ENCODE measurements at places on chromosomes 6 and 20.

GRCh38 chr6:10995114-10995707 is 48.9 kb downstream of the ELOVL2 start:
- DNase-seq, result no peak

DNA sequence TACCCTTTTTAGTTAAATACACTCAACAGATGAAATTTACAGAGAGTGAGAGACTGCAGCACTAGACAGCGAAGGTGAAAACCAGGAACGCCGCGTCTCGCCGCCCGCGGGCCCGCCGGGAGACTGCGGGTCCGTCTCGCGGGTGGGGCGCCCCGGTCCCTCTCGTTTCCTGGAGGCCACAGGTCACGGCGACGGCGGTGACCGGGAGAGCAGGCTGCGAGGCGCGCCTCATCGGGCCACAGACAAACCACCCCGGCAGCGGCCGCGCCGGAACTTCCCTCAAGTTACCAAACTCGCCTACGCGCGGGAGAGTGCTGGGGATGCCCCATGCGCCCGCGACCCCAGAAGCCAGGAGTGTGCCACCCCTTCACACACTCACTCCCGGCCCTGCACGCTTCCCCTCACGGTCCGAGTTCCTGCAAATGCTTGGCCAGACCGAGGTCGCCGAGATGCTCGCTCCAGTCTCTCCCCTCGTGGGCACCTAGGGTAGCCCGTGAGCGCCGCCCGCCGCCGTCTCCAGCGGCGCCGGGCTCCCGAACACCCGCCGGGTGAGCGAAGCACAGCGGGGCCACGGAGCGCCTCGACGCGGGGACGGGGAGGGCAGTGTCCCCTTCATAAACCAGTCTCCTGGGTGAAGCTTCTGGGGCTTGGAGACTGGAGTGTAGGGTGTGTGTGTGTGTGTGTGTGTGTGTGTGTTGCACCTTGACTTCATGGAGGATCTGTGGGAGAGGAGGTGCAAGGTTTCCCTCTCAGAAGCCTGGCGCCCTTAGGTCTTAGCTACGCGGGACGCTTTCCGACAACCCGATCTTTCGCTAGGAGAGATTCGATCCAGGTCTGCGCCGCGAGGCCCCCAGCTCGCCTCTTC is 1.4 kb downstream of the BACH2 start:
- peak; percentile 58 for DNase-seq

DNA sequence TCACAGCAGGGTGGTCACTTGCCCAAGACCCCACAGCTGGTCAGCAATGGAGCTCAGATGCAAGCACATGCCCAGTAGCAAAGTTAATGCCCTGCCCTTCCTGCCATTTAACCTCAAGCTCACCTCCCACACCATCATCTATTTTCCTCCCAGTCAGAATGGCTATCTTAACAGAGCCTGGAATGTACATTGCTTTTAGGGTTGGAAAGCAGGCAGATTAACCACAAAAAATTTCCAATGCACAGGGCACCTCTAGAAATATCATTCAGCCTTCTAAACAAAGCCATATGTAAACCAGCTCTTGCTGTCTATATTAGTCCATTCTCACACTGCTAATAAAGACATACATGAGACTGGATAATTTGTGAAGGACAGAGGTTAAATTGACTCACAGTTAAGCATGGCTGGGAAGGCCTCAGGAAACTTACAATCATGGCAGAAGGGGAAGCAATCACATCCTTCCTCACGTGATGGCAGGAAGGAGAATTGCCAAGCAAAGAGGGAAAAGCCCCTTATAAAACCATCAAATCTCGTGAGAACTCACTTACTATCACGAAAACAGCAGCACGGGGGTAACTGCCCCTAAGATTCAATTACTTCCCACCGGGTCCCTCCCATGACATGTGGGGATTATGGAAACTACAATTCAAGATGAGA is 106.9 kb downstream of the FYN start:
- DNase-seq, result no peak

GRCh38 chr6:45115696-45116095 is 212.4 kb upstream of the RUNX2 start:
- no peak for DNase-seq

DNA sequence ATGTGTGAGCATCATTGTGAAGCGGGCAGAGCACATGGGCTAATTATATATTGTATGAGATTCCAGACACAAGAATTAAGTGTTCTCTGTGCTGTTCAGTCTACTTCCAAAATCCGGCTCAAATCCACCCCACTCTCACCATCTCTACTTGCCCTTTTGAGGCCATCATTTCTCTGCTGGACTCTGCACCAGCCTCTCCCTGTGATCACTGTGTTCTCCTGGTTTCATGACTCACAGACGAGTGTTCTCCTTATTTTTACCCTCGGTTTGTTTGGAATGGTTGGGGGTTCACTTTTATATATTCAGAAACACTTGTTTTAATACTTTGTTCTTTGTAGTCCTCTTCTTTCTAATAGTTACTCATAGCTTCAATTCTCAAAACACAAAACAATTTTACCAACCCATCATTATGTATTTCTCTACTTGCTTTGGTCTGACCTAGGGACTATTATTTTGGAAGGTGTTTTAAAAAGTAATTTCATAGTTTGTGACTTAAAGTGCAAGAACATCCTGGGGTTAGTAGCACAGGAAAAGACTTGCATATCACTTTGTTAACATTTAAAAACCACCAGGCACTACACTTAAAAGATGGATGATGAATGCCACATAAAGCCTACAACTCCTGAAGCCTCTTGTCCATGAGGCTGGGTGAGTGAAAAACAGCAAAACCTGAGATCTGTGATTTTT is 82.7 kb downstream of the UST start:
- no peak for DNase-seq

- DNase-seq, result no peak
Observed at GRCh38 chr6:22149501-22150367, 147.1 kb downstream of the PRL start.

- DNase-seq, result no peak
Observed at GRCh38 chr20:55514531-55514930, 490.8 kb downstream of the CBLN4 start.

DNA sequence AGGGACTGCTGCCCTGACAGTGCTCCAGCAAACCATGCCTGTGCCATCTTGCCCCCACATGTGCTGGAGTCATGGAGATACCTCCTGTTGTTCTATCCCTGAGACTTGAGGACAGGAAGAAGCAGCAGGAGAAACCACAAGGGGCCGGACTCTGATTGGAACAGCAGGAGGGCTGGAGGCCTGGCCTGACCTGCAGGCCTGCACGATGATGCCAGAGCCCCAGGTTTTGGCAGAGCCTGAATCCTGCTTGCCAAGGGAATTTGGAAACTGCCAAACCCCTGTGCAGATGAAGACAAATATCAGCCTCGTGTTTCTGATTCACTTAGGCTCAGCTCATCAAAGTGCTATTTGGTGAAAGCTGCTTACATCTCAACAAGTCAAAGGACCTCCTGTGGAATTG is 177.6 kb downstream of the MAFB start:
- no peak for DNase-seq

GRCh38 chr6:28929887-28930620 is 6.3 kb upstream of the TRIM27 start:
- no peak for DNase-seq

- no peak for DNase-seq
Observed at GRCh38 chr6:158778005-158778527, 41.1 kb downstream of the EZR start.

DNA sequence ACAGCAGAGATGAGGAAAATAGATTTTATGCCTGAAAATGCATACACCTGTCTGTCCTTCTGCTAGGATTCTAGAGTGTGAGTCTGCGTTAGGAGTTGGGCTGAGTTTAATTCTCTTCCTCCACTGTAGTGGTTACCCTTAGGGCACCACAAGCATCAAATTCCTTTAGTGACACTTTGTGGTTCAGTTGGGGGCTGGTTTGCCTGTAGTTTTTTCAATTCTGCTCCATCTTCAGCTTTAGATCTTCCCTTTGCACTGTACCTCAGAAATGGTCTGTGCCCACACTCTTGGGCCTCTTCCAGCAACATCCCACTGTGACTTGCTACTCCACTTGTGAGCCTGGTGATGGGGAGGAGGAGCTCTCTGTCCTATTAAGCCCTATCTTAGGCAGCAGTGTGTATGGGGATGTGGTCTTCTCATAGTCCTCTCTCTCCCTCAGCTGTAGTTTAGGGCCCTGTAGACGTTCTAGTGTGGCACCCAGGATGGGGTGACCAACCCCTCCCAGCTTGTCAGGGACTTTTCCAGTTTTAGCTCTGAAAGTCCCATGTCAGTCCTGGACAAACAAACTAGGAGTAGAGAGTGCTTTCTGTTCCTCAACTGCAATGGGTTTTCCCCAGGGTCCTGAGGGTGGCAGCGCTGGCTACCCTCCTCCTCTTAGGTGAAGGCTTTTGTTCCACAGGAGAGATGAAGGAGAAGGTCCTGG is 19.7 kb upstream of the OGFRL1 start:
- DNase-seq, result no peak

GRCh38 chr6:109239651-109240321 is 142.5 kb downstream of the CD164 start:
- no peak for DNase-seq
